ENCODE measurements at places on chromosomes 7 and 10. TPM values are rescaled to one million over a fixed set of nuclear protein-coding genes. Genes with fewer than 3 reads are reported as not detected.

LZTS2 gene
- 30.8 TPM for total RNA-seq

HIPK2 gene
- total RNA-seq: 25.3 TPM

ODAD2 gene
- total RNA-seq: 0.61 TPM

OPN4 gene
- not detected for total RNA-seq

POLR2J2 gene
- total RNA-seq: 12.8 TPM

HACD1 gene
- 16.6 TPM for total RNA-seq

NME8 gene
- not detected for total RNA-seq

EXOSC1 gene
- total RNA-seq: 22.5 TPM

CASTOR2 gene
- total RNA-seq: 4.2 TPM

GRCh38 chr10:15267496-15267895 lies 99.0 kb upstream of the NMT2 start:
- no peak for DNase-seq
- no peaks in the 10 kb centered on the region for H3K36me3 ChIP-seq
- no peaks in the 10 kb centered on the region for H3K4me1 ChIP-seq
- H3K27ac ChIP-seq: no peak overlapping the region
- no peaks in the 10 kb centered on the region for H3K27me3 ChIP-seq

DNA sequence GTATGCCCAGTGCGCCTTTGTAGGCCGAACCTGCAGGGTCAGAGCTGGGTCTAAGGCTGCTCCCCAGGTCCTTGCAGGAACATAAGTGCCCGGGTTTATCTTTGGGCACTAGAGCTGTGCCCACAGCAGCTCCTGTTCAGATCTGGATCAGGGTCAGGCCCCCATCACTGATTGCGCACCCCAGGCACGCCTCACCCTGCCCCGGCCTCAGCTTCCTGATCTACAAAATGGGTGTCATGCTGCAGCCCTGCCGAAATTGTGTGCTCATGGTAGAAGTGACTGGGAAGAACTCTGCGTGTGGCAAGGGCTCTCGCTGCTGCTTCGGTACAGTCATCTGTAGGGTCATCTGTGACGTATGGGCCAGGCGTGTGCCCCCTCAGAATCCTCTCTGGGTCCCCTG lies 100.7 kb downstream of the GRK5 start:
- H3K27ac ChIP-seq: no peak overlapping the region
- no peaks in the 10 kb centered on the region for H3K4me1 ChIP-seq
- H3K36me3 ChIP-seq: no peaks in the 10 kb centered on the region
- no peak overlapping the region for H3K4me3 ChIP-seq

DNA sequence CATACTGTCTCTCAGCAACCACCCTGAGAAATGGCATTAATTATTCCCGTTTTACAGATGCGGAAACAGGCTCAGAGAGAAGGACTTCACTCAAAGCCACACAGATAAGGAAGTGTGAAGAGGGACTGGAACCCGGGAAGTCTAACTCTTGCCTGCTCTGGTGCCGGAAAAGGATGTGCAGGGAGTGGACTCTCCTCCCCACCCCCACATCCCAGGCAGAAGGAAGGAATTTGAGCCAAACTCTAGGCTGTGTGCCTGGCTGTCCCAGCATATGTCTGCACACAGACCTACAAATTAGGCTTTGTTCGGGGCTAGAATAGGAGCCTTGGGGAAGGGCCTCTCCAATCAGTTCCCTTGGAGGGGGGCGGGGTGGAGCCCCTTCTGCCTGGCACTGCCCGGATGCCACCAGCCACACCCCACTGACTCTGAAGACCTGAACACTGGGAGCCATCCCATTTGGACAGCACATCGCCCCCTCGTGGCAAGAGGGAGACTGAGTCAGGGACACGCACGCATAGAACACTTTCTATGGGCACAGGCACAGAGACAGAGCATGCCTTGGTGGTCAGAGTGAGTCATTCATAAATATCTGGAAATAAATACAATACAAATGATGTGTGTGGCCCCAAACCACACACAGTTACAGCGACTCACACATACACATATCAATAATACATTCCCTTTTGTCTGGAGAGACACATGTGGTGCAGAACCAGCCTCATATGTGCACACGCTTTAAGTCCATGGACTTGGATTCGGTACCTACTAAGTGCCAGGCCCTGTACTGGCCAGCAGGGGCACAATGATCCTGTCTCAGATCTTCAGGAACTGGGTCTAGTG lies 13.1 kb downstream of the LZTS2 start:
- no peaks in the 10 kb centered on the region for H3K4me1 ChIP-seq
- no peaks in the 10 kb centered on the region for H3K27me3 ChIP-seq
- H3K36me3 ChIP-seq: no peaks in the 10 kb centered on the region
- peak; percentile 92 for DNase-seq
- no peak overlapping the region for H3K4me3 ChIP-seq

DNA sequence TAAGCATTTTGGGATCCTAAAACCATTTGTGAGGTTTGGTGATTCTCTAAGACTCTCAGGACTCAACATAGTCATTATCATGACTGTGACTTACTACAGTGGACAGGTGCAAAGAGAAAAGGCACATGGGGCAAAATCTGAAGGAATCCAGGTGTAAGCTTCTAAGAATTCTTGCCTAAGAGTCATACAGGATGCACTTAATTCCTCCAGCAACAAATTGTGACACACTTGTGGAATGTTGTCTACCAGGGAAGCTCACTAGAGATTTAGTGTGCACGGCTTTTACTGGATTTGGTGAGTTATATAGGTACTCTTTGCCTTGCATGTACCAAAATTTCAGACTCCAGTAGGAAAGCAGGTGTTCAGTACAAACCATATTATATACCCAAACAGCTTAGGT lies 47.9 kb downstream of the WAC start:
- H3K27me3 ChIP-seq: no peaks in the 10 kb centered on the region
- no peak for DNase-seq
- H3K27ac ChIP-seq: no peak overlapping the region
- no peaks in the 10 kb centered on the region for H3K36me3 ChIP-seq

- no peaks in the 10 kb centered on the region for H3K36me3 ChIP-seq
- no peak for DNase-seq
- no peak overlapping the region for H3K4me3 ChIP-seq
- no peaks in the 10 kb centered on the region for H3K27me3 ChIP-seq
These were observed 149.8 kb downstream of the TAX1BP1 start for GRCh38 chr7:27889800-27890199.

- no peaks in the 10 kb centered on the region for H3K36me3 ChIP-seq
- H3K4me1 ChIP-seq: no peaks in the 10 kb centered on the region
- no peak overlapping the region for H3K4me3 ChIP-seq
- H3K27ac ChIP-seq: no peak overlapping the region
These were observed 490.5 kb upstream of the ANKRD30A start for GRCh38 chr10:36634916-36635315.

DNA sequence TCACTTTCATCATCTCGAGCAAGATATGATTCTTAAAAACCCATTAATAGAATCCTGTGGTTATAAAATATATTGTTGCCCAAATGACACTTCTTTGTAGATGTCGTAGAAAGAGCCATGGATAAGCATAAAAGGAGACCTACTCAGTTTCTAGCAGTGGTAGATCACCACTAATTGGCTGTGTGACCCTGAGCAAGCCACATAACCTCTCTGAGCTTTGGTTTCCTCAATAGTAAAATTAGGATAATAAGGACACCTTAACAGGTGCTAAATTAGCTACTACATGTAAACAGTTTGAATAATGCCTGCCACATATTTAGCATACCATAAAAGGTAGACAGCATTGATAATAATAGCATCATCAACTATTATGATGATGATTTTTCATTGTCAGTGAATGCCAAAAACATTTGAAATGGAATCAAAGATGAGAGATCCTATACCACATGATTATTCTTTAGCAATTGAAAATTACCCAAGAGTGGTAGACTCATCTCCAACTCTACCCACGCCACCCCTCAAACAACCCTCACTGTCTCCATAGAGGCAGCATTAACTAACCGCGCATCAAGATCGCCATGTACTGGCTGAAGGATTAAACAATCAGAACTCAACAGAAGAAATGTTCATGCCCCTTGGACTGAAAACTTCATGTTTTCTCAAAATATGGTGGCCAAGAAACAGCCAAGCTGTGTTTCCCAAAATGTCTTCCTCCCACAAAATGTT lies 45.8 kb downstream of the CHST15 start:
- no peaks in the 10 kb centered on the region for H3K27me3 ChIP-seq
- H3K27ac ChIP-seq: no peak overlapping the region
- no peaks in the 10 kb centered on the region for H3K36me3 ChIP-seq

DNA sequence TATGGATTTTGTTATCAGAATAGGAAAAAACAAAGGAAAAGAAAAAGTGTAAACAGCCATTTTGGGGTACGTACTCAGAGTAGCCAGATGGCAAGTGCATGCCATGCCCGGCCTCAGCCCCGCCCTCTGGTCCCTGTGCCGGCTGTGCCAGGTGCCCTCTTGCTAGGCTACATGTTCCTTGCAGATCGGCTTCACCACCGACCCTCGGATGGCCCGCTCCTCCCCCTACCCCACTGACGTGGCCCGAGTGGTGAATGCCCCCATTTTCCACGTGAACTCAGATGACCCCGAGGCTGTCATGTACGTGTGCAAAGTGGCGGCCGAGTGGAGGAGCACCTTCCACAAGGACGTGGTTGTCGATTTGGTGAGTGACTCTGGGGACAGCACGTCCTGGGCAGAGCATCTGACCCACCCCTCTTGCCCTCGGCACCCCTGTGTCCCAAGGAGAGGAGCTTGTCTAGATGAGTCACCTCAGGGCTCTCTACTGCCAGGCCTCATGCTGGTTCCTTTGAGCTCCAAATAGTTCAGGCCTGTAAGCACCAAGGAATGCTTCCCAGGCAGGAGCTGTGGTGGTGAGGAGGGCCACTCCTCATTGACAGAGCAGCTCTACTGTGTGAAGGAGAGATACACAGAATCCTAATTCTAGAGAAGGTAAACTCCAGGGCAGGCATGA lies 54.9 kb upstream of the ZMIZ2 start:
- H3K4me1 ChIP-seq: no peaks in the 10 kb centered on the region
- no peak for DNase-seq
- H3K4me3 ChIP-seq: no peak overlapping the region
- H3K27me3 ChIP-seq: no peaks in the 10 kb centered on the region
- H3K36me3 ChIP-seq: peaks cover 21% of the 10 kb centered on the region

GRCh38 chr7:139901056-139901795 lies 72.2 kb downstream of the TBXAS1 start:
- H3K36me3 ChIP-seq: no peaks in the 10 kb centered on the region
- H3K27ac ChIP-seq: no peak overlapping the region
- no peaks in the 10 kb centered on the region for H3K4me1 ChIP-seq
- DNase-seq: no peak
- no peak overlapping the region for H3K4me3 ChIP-seq

DNA sequence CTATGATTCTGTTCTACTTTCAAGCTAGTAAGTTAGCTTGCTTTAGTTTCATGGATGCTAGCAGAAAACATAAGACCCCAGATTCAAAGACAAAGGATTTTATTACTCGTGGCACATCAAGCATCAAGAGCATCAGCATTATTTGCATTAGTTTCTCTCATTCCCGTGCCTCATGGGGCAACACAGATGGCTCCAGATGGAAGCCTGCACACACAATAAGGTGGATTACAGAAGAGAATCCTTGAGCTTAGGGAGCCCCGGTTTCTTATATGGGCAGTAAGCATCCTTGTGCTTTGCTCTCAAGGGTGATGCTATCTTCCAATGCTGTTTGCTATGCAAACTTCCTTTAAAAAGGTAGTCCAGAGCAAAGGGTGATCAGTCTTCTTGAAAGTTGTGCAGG lies 10.7 kb upstream of the CAPZA2 start:
- H3K36me3 ChIP-seq: no peaks in the 10 kb centered on the region
- DNase-seq: no peak
- H3K4me3 ChIP-seq: no peak overlapping the region
- H3K27ac ChIP-seq: no peak overlapping the region

DNA sequence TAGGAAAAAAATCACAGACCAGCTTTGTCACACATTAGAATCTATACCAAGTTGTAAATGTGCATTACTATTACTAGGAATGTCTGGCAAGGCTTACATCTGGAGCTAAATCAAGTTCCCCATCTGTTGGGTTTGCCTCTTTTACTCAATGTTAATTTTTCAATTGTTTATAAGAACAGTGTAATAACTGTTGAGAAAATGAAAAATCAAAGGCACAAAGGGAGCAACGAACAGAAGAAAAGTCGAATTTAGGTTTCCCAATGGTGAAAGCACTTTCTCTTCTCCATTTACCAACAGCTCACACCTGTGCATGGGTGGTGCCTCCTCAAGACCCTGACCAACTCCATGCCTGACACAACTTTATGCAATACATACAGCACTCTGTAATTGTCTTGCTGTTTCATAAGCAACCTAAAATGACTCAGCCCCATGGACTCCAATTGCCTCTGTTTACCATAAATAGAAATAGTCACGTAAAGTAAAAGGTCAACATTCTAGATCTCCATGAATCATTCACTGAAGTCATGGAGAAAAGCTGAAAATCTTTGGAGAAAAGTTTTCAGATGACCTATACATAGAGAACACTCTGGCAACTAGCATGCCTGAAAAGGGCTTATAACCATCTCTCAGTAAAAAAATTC lies 95.5 kb upstream of the KCNIP2 start:
- no peak for DNase-seq
- H3K4me3 ChIP-seq: no peak overlapping the region
- H3K27ac ChIP-seq: no peak overlapping the region

DNA sequence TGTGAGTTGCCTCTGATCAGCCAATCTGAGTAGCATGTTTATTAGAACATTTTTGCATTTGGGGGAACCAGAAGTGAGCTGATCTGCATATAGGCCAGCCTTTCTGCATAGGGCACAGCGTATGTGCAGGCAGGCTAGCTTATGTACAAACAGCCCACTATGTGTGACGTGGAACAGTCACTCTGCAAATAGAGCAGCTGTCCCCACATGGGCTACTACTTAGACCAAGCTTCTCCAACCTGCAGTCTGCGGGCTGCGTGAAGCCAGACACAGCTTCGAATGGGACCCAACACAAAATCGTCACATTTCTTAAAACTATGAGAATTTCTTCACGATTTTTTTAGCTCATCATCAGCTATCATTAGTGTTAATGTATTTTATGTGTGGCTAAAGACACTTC lies 134.1 kb upstream of the FAM20C start:
- DNase-seq: no peak
- H3K4me3 ChIP-seq: no peak overlapping the region
- H3K4me1 ChIP-seq: no peaks in the 10 kb centered on the region
- no peaks in the 10 kb centered on the region for H3K27me3 ChIP-seq

GRCh38 chr10:123677556-123677955 lies 11.4 kb downstream of the GPR26 start:
- no peaks in the 10 kb centered on the region for H3K36me3 ChIP-seq
- no peak overlapping the region for H3K27ac ChIP-seq
- H3K4me1 ChIP-seq: no peaks in the 10 kb centered on the region
- DNase-seq: no peak
- H3K27me3 ChIP-seq: no peaks in the 10 kb centered on the region

DNA sequence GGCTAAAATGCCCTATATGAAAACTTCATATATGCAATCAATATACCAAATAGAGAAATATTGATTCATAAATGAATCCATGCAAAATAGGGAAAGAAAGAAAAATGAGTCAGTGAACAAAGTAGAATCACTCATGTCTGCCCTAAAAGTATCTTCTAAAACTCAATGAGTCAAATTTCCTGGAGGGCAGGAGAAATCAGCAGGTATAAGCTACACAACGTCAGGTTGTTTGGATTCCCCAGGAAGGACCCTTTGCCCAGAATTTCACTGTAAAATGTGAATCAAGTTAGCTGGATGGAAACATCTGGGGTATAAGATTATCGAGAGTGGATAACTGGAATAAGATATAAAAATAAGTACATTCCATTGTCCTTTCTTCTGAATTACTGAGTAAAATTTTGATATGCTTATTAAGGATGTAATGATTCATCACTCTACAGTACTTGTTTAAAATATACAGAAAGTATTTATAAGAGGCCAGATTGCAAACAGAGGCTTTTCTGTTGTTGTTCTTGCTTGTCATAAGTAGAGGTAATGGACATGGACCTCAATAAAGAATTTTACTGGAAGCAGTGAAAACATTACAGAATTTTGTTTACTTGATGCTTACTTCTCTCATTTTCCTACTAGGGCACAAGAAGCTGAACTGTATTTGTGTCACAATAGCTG lies 99.0 kb downstream of the AGMO start:
- no peak for DNase-seq
- H3K27ac ChIP-seq: no peak overlapping the region
- no peaks in the 10 kb centered on the region for H3K4me1 ChIP-seq
- H3K36me3 ChIP-seq: no peaks in the 10 kb centered on the region
